CD14-positive monocyte (primary cell): ENCODE measurements at places on chromosomes 4 and X. TPM values are rescaled to one million over a fixed set of nuclear protein-coding genes. Genes with fewer than 3 reads are reported as not detected.

The TAF7L gene
- polyA plus RNA-seq = not detected in 2 replicates

The FAM184B gene
- not detected for polyA plus RNA-seq

The DIAPH2 gene
- polyA plus RNA-seq = 4.9 and 9.5 TPM in 2 replicates

The SH3TC1 gene
- polyA plus RNA-seq = 36.9 TPM

The MAOB gene
- polyA plus RNA-seq = not detected

The NLRP2B gene
- polyA plus RNA-seq = not detected

The RAB41 gene
- polyA plus RNA-seq = not detected

The ASMT gene
- not detected for polyA plus RNA-seq

The PRDM8 gene
- 0.23 TPM for polyA plus RNA-seq

The PGAM4 gene
- polyA plus RNA-seq = not detected

The RAB9B gene
- polyA plus RNA-seq = not detected

The SPOCK3 gene
- polyA plus RNA-seq = 1.2 TPM

The ETNPPL gene
- polyA plus RNA-seq = not detected in 2 replicates

The MAGED4B gene
- not detected for polyA plus RNA-seq

The STK32B gene
- 1.2 and 1.7 TPM in 2 replicates for polyA plus RNA-seq

The HS6ST2 gene
- not detected in 2 replicates for polyA plus RNA-seq

The RNF150 gene
- not detected for polyA plus RNA-seq

The DUX4 gene
- polyA plus RNA-seq = not detected in 2 replicates

The SHROOM4 gene
- not detected for polyA plus RNA-seq

The FATE1 gene
- polyA plus RNA-seq = not detected

The MAP3K15 gene
- polyA plus RNA-seq = not detected in 2 replicates

The RTL3 gene
- polyA plus RNA-seq = not detected in 2 replicates

The PDGFC gene
- 4.9 TPM for polyA plus RNA-seq

The SSX2B gene
- polyA plus RNA-seq = not detected

The RTL9 gene
- polyA plus RNA-seq = not detected in 2 replicates

The CC2D2A gene
- 0.56 and 1.7 TPM in 2 replicates for polyA plus RNA-seq

The FHL1 gene
- polyA plus RNA-seq = 0.98 TPM

The IBSP gene
- polyA plus RNA-seq = not detected in 2 replicates

The SH3D19 gene
- not detected in 2 replicates for polyA plus RNA-seq

The CENPVL3 gene
- polyA plus RNA-seq = not detected

The WNK3 gene
- not detected for polyA plus RNA-seq

The F8 gene
- polyA plus RNA-seq = 4.5 TPM

The CSAG3 gene
- not detected for polyA plus RNA-seq

The USP17L5 gene
- polyA plus RNA-seq = not detected

The ARAP2 gene
- 5.6 TPM for polyA plus RNA-seq

The STOX2 gene
- polyA plus RNA-seq = 0.01 TPM in 1 of 2 replicates, not detected in the other

The DUSP9 gene
- not detected in 2 replicates for polyA plus RNA-seq

The GPR34 gene
- 14.8 TPM for polyA plus RNA-seq

The TEX13C gene
- polyA plus RNA-seq = not detected

The GPRASP1 gene
- polyA plus RNA-seq = not detected

The UGT2B7 gene
- polyA plus RNA-seq = not detected

The SEL1L3 gene
- polyA plus RNA-seq = 0.61 TPM

The UBL4A gene
- 28.1 TPM for polyA plus RNA-seq

The WAS gene
- 38.0 TPM for polyA plus RNA-seq

The GALNTL6 gene
- polyA plus RNA-seq = not detected

The PTPN13 gene
- polyA plus RNA-seq = 0.35 and 0.36 TPM in 2 replicates

The ENOX2 gene
- polyA plus RNA-seq = 22.1 TPM

The MAP7D2 gene
- 0.17 and 0.45 TPM in 2 replicates for polyA plus RNA-seq

The GNL3L gene
- 13.0 and 18.1 TPM in 2 replicates for polyA plus RNA-seq

The F8A2 gene
- not detected for polyA plus RNA-seq

The CPLX1 gene
- polyA plus RNA-seq = not detected in 2 replicates

The CFP gene
- polyA plus RNA-seq = 461 TPM

The CTAG2 gene
- polyA plus RNA-seq = not detected in 2 replicates

The SPACA5 gene
- polyA plus RNA-seq = not detected

The USP17L11 gene
- not detected in 2 replicates for polyA plus RNA-seq

The GLOD5 gene
- not detected in 2 replicates for polyA plus RNA-seq
